ENCODE measurements at places on chromosomes 12 and 14.

- no peak for DNase-seq
Observed at GRCh38 chr12:25843976-25844375, 114.5 kb upstream of the RASSF8 start.

- no peak for DNase-seq
Observed at GRCh38 chr12:122929812-122930211, 33.9 kb upstream of the VPS37B start.

GRCh38 chr14:89137526-89138163 lies 279.4 kb downstream of the FOXN3 start:
- peak; percentile 32 for DNase-seq

- DNase-seq: no peak
Observed at GRCh38 chr12:96007729-96008128, 11.6 kb upstream of the HAL start.

DNA sequence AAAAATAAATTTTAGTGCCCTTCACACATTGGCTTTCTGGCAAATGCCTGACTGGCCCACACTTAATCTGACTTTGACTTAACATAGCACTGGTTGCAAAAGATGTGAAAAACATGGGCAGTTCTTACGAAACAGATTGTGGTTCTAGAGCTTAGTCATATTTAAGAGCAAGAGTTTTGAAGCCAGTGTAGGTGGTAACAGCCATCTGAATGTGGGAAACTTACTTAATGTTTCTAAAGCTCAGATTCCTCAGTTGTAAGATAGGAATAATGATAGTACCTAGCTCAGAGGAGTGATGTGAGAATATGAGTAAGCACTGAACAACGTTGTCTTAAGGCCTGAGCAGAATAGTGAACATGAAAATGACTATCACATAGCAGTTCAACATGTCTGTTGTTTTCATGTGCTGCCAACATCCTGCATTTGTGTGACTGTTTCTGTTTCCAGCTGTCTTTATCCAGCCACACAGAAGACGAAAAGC lies 262.7 kb downstream of the SYT1 start:
- no peak for DNase-seq

DNA sequence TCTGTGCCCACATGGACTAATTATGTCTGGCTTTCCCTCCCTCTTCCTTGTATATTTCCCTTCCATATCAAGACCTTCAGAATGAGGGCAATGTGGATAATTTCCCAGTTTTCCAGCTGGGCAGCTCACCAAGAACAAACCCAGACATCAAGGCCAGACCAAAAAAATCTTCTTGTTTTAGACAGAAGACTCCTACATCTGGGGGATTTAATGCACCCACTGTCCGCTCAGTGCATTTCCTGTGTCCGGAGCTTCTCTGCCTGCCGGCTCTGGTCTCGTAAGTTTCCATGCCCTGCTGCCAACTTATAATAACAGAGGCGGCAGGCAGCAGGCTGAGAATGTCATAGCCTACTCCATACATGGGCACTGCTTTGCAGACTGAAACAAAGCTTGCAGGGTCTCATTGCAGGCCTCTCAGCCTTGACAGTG lies 207.2 kb upstream of the BCL2L14 start:
- no peak for DNase-seq

- DNase-seq: no peak
Observed at GRCh38 chr12:79409562-79409961, 281.2 kb downstream of the PAWR start.

DNA sequence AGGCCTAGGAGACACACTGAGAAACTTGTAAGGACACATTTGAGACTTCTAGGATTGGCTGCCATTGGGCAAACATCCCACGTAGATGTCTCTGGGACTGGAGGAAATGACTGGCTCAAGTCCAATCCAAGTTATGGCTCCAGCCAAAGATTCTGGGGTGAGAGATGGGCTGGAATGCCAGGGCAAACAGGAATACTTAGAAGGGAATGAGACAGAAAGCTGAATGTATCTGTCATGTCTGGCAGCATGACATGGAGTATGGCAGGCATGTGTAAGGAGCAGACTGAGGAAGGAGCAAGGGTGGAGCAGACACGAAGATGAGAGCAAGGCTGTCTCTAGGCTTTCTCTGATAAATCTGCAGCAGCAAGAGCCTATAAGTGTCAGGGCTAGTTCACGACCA lies 209.2 kb downstream of the PHLDA1 start:
- DNase-seq: no peak
